ENCODE measurements at places on chromosomes 1 and 21.

- DNase-seq = peak; percentile 48
These were observed 32.7 kb upstream of the MTR start for GRCh38 chr1:236762410-236762809.

GRCh38 chr21:29121759-29122158 is 8.7 kb upstream of the MAP3K7CL start:
- DNase-seq = no peak

GRCh38 chr1:239985044-239985443 is 106.6 kb upstream of the FMN2 start:
- no peak for DNase-seq

DNA sequence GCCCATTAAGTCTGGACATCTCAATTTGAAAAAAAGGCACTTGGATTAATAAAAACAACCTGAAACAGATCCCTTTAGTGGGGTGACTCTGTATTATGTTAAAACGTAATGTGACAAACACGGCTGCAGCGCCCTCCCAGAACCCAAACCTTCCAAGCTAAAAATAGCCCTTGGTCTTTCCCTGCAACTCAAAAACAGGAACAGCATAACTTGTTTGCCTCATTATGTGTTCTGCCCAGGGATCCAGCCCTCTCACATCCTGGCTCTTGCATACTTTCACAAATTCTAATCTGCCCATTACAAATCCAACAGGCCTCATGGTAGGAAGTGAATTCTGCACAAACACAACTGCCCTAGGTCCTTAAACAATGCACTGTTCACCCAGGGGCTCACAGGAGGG is 94.7 kb upstream of the GADD45A start:
- DNase-seq = peak; percentile 20

GRCh38 chr1:154467434-154468102 is 34.5 kb upstream of the TDRD10 start:
- no peak for DNase-seq

DNA sequence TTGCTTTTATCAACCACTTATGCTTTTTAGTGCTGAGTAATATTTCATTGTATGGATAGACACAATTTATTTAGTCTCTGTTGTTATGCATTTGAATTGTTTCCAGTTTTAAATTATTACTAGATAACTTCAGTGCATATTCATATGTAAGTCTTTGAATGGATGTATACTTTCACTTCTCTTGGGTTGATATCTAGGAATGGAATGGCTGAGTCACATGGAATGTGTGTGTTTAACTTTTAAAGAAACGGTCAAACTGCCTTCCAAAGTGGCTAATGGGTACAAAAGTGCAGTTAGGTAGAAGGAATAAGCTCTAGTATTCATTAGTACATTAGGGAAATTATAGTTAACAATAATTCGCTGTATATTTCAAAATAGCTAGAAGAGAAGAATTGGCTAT is 82.4 kb downstream of the NPHS2 start:
- DNase-seq = no peak

- DNase-seq = peak; percentile 89
These were observed 1.6 kb upstream of the STK40 start for GRCh38 chr1:36387141-36387949.

DNA sequence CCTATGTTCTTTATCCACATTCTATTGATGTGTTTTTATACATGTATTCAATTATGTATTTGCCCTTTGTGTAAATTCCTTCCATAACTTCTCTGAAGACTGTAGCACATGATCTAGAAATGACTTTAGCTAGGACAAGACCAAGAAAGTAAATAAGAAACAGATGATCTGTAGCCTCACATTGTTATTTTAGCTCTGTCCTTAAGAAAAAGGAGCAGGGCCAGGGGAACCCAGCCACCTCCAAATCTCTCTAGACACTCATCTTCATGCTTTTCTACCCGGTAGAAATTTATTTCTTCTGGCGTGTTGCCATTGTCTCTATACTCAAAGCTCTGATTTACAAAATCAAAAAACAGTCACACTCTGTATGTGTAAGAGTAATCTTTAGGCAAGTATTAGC is 27.1 kb downstream of the CDC7 start:
- peak; percentile 57 for DNase-seq

DNA sequence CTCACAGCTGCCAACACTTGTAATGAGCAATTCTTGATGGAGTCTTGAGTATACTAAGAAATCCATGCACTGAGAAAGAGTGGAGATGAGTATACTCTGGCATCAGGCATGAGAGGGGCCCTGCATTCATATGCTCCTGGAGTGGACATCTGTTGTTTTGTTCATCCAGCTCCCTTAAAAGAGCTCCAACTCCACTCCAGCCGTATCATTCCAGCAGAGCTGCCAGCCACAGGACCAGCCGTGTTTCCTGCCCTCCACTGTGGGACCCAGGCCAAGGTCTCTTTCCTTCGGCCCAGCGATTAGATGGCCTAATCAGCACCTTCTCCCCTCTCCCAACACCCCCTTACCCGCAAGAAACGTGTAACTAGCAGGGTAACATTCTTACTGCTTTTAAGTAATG is 144.5 kb downstream of the OMA1 start:
- DNase-seq = no peak

DNA sequence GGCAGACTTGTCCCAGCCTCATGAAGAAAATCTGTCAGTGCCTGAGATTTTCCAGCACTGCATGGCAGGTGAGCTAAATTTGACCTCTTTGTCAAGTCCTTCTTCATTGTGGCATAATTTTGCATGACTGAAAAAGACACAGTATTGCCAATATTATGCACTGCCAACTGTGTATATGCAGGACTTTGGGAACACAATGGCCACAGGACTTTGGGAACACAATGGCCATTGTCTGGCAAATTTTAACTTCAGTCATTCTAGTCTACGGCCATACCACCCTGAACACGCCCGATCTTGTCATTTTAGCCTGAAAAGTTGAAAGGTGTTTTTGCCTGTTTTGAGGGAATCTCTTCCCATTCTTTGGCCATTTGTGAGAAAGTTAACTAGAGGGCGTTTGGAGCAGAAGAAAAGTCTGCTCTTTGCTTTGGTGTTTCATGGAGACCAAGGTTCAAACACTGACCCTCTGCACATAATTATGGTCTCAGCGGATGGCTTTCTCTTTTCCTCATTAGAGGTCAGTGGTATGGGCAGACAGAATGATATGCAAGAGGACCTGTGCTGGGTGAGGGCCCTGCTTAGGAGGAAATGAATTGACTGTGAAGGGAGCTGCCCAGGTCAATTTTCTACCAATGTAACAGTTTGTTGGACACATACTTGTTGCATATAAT is 72.4 kb upstream of the NEK7 start:
- no peak for DNase-seq

DNA sequence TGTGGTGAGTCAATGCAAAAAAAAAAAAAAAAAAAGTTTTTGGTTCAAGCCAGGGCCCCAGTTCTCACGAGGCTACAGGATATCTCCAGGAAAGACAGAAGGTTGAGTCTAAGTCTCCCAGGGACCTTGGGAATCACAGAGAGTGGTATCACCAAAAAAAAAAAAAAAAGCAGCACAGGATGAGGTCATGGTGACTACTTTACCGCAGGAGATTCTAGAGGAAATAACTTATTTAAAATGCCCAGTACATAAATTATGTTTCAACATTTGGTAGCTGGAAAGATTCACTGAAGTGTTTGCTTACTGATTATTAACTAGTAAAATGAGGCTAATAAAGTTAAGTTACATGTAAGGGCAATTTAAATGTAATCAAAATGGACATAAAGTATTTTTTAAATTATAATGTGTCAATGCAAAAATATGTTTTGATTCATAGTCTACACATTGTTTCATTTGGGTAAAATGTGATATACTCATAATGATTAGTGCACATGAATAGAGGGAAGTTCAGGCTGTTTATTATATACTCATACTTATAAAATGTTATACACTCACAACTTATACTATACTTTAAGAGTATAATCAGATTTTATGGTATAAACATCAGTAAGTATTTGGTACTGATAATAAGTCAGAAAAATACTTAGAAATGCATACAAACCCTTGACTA is 84.1 kb downstream of the PLPPR5 start:
- peak; percentile 89 for DNase-seq

DNA sequence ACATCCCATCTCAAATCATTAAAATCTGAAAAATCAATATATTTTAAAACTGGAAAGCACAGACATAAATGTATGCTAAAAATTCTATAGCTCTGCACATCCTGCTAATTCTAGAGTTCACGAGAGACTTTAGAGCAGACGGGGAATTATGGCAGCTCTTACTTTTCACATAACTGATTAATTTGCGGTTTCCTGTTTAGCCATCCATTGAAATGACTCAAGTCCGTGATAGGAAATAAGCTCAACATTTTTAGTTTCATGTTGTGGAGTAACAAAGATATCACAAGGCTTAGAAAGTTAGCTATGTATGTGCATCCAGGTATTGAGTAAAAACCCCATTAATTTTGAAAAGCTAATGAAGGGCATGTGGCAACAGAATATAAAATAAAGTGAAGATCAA is 123.2 kb downstream of the SMYD2 start:
- peak; percentile 87 for DNase-seq

- no peak for DNase-seq
These were observed 12.6 kb upstream of the NTPCR start for GRCh38 chr1:232937741-232938375.

DNA sequence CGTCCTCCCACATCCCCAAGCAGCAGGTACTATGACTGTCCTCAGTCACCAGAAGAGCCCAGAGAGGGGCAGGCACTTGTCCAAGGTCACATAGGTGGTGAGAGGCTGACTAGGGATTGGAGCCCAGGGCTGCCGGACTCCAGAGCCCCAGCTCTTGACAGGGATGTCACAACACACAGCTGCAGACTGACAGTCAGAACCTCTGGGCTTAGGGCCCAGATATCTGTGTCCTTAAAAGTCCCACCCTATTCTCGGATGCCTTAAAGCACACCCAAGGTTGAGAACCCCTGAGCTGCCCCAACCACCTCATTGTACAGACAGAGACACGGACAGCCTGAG is 622.9 kb downstream of the MATN1 start:
- DNase-seq = no peak

DNA sequence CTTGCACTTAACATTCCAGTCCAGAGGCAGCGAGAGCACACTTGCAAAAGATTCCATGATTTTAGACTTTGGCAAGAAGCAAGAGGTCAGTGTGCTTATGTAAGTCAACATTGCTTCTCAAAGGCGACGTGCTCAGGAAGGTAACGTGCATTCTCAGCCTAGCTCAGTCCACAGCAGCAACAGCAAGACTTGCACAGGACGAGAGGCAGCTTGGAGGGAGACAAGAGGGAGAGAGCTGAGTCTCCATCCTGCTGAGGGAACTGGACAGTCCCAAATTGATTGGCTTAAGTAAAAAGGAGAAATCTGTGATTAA is 56.5 kb downstream of the PTP4A2 start:
- DNase-seq = no peak

- peak; percentile 67 for DNase-seq
These were observed 149.9 kb upstream of the C1orf105 start for GRCh38 chr1:172270605-172271004.

DNA sequence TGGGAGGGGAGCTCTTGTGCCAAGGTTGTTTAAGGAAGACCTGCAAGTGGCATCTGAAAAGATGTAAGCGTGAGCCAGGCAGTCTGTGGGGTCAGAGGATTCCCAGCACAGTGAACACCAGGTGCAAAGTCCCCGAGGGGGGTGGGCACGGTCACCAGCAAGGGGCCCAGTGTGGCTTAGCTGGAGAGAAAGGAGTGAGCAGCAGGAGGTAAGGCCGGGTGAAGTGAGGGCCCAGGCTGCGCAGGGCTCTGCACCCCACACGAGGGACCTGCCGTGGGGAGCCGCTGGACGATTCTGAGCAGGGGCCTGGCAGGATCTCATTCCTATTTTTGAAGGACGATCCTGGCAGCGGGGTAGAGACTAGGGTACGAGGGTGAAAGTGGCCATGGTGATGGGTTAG is 4.1 kb downstream of the DDOST start:
- DNase-seq = no peak

DNA sequence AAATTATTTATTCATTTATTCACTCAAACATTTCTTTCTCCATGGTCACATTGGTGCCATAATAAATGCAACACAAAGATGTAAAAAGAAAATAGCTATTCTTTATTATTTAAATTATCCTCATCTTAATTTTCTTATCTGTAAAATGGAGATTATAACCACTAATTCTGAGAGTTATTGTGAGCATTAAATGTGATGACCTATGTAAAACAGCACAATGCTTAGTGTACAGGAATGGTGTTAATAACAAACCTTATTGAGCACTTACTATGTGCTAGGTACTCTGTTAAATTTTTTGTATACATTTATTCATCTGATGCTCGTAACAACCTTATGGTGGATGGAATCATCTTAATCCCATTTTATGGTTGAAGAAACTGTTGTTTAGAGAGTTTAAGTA is 84.6 kb downstream of the NTMT2 start:
- DNase-seq = no peak

DNA sequence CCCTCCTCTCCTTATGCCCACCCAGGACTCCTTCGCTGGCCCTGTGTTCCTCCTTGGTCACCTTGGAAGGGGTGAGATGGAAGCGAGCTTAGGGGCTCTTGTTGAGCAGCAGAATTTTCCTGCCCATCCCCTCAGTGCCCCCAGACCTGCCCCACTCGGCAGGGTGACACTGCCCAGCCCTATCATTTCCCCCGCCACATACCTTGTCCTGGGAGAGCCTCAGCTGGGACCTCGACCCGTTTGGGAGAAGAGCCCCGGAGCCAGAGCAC is 1.4 kb upstream of the FNDC5 start:
- DNase-seq = no peak

DNA sequence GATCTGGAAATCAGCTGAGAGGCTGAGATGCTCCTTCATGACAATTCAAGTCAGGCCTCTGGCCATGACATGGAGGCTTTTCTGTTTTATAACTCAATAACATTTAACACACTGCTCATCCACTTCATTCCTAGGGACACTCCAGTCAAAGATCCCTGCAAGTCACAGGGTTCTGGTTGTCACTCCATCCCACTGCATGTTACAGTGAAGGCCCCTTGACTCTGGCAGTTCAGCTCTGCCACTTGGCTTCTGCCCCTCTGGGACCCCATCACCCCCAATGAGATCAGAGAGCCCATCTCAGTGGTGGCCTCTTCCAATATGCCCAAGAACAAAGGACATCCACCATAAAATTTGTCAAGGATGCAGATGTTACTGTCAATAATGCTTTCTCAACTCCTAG is 10.0 kb upstream of the FAM110D start:
- DNase-seq = no peak
